ENCODE measurements at places on chromosomes 16 and 17.
A peak's percentile ranks its signal among the peaks of the same experiment; 100 is the strongest.

DNA sequence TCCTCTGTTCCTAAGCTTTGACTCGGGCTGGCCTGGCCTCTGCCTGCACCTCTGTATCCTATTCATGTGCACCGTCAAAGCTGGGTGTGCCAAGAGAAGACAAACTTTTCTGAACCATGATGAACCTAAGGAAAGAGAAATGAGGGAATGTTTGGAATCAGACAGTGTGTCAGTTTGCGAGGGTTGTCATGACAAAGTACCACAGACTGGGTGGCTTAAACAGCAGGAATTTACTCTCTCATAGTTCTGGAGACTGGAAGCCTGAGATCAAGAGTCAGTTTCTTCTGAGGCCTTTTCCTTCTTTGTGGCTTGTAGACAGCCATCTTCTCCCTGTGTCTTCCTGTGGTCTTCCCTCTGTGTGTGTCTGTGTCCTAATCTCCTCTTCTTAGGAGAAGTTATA lies 129.0 kb downstream of the KATNIP start:
- no peak for DNase-seq

- DNase-seq: no peak
Observed at GRCh38 chr16:79365702-79366101, 234.8 kb downstream of the MAF start.

DNA sequence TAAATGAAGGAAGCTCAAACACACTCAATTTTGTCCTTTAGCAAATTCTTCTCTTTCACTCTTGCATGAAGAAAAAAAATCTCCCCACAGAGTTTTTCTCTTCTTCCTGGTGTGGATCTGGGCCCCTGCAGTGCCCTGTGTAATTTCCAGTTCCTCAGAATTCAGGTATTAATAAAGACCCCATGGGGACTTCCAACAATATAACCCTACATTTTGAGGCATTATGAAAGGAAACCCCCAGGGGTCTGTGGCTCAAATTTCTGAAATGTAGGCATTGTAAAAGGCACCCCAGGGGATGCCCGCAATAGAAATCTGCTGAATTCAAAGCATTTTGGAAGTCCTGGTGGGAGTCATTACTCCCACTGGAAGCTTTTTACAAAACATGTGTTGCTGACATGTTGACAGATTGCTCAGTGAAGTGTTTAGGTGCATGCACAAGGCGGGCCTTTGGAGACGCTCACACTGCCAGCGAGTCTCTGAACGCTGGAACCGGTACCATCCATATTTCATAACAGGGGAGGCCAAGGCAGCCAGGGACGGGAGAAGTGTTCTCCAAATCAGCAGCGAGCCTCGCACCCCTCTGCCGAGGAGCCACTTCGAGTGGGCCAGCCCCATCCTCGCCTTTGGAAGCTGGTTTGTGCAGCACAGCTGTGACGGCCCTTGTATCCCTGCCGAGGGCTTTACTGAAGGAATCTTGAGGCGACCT lies 154.0 kb downstream of the ZNF423 start:
- DNase-seq: peak; percentile 64

DNA sequence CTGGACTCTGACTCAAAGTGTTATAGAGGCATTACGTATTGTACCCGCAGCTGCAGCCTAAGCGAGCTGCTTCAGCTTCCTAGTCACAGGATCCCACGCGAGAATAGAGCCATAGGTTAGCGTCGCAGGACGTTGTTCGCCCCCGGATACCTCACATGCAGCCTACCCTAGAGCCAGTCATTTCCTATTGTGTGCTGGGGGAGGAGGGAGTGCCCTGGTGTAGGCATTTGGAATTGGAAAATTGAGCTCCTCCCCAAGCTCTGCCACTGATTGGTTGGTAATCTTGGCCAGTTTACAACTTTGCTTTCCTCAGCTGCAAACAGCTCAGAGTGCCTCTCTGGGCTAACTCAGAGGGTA lies 530 bp downstream of the NAA60 start:
- peak; percentile 78 for DNase-seq

DNA sequence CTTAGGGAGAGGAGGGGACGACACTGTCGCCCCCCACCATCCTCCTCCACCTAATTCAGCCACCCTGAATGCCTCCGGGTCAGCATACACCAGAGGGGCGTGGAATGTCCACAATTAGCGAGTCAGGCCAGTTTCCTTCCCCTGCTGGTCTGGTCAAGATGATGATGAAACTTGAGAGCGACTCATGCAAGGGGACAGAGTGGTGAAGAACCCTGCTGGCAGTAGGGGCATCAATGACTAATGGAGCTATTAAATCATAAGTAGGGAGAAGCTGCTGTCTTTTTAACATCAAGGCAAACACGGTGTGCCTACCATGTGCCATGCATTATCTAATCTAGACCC lies 7.2 kb downstream of the SPACA3 start:
- DNase-seq: peak; percentile 52

- DNase-seq: peak; percentile 12
Observed at GRCh38 chr17:9987779-9988585, 82.9 kb upstream of the RCVRN start.

DNA sequence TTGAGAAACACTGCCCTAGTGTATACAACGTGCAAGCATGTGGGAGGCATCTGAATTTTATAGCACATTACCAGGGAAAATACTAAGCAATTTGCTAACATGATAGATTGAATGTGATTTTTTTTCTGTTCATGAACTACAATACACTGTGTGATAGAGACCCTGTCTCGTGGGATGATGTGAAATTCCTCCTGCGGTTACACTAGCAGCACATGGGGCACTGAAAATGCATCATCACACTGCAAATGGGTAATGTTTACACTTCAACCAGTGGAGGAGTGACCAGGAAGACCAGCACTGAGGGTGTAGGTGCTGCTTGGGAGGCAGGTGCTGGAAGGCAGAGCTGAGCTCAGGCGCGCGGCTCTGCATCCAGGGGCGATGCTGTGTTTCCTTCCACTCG lies 28.8 kb downstream of the ORC6 start:
- no peak for DNase-seq

GRCh38 chr17:75546181-75546580 lies 20.7 kb downstream of the LLGL2 start:
- no peak for DNase-seq

GRCh38 chr16:8885674-8886592 lies 3.8 kb downstream of the LITAFD start:
- peak; percentile 24 for DNase-seq

DNA sequence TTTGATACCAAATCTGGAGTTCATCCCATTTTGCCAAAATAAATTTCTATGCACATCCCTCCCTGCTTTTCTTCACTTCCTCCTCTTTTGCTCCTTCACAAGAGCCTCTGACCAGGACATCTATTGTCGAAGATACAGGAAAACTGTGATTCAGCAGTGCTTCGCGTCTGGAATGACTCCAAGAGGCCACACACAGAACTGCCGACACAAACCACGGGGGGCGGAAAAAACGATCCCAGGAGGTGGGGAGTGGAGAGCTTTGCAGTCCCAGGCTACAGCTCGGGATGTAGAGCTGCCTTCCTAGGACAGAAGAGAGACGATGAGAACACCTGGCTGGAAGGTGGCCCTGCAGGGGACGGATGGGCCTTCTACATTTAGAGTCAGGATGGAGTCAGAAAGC lies 102.8 kb downstream of the XYLT1 start:
- DNase-seq: no peak

DNA sequence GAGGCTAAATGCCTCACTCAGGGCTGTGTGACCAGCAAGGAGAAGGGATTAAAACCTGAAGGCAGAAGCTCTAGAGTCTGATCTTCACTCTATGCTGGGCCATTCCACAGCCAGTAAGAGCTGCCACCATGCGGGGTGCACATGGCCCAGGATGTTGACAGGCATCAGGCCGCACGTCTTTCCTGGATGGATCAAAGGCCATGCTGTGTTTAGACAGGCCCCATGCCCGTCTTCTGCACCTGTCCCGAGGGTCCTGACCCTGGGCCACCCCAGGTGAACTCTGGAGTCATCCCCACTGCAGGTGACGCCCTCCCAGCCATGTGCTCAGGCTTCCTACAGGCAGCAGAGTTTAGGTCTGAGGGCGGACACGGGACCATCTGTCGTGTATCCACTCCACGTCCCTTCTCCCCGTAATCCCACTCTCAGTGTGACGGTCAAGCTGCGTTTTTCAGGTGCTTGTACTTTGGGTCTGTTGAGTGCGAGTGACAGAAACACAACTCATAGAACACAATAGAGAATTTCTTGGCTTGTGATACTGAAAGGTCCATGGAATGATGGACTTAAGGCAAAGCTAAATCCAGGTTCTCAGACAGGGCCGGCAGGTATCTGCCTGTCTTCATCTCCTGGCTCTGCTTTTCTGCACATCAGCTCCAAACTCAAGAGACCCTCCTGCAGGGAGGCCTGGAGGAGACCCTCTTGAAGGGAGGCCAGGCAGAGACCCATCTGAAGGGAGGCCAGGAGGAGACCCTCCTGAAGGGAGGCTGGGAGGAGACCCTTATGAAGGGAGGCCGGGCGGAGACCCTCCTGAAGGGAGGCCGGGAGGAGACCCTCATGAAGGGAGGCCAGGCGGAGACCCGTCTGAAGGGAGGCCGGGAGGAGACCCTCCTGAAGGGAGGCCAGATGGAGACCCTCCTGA lies 13.2 kb downstream of the ZNF469 start:
- DNase-seq: no peak

GRCh38 chr17:8806926-8807550 lies 7.9 kb upstream of the MFSD6L start:
- no peak for DNase-seq

DNA sequence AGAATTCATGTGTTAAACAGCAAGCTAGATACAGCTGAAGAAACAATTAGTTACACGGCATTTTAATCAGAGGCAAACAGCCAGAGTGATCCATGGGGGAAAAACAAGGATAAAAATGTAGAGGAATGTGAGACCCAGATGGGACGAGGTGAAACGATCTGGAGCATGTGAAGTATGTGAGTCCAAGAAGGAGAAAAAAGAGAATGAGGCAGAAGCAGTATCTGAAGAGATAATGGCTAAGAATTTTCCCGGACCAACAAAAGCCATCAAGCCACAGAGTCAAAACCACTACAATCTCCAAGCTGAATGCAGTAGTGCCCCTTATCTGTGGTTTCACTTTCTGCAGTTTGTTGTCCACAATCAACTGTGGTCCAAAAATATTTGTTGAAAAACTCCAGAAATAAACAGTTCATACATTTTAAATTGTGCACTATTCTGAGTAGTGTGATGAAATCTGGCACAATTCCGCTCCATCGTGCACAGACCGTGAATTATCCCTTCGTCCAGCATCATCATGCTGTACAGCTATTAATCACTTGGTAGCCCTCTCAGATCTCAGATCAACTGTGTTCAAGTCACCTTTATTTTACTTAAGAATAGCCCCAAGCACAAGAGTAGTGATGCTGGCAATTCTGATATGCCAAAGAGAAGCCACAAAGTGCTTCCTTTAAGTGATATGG lies 18.8 kb downstream of the MYH10 start:
- DNase-seq: peak; percentile 89

All from fibroblast of the aortic adventitia (primary cell).